ENCODE measurements at places on chromosomes 1 and 21.

- DNase-seq: no peak
Observed at GRCh38 chr21:30126576-30126975, 40.0 kb downstream of the CLDN17 start.

DNA sequence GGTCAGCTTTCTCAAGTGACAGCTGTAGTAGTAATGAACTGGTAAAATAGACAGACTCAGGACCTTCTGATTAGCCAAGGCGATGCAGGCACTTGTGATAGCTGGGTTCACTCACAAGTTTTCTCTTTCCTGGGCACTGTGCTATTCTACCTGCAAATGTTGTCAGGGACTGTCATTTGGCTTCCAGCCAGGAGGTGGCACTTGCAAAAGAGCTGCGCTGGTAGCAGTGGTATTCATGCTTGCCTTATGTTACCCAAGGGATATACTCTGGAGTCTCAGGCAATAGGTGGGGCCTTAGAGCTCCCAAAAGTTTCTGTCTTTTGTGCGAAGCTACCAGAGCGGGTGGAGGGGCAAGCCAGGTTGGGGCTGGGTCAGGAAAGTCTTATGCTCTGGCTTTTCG, 23.5 kb downstream of the IFI44 start:
- no peak for DNase-seq

GRCh38 chr1:44310006-44310405, 45.1 kb downstream of the ERI3 start:
- no peak for DNase-seq

DNA sequence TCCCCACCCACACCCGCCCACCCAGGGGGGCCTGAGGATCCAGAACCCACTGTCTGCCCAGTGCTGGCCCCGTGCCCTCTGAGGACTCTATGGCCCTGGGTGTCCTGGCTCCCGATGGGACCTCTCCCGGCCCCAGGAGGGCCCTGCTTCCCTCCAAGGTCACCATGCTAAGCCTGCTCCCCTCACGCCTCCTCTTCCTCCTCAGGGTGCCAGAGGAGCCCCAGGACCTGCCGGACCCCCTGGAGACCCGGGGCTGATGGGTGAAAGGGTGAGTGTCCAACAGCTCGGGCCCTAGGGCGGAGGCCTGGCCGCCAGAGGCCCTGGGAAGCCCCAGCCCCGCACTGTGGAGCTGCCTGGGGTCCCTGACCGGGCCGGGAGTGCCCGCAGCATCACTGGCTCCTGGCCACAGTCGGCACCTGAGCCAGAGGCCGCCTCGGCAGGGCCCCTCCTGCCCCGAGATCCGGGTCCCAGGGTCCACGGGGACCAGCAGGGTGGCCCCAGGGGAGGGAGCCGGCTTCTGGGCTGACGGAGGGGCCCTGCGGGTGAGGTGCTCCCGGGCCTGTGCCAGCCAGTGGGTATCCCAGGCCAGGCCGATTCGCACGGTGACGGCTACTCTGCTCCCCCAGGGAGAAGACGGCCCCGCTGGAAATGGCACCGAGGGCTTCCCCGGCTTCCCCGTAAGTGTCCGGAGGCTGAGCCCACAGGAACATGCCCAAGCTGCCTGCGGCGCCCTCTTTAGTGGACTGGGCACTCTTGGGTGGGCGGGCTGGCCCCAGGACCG, 16.1 kb downstream of the COL6A1 start:
- DNase-seq: no peak

GRCh38 chr1:177356674-177357435, 186.1 kb downstream of the BRINP2 start:
- DNase-seq: no peak

DNA sequence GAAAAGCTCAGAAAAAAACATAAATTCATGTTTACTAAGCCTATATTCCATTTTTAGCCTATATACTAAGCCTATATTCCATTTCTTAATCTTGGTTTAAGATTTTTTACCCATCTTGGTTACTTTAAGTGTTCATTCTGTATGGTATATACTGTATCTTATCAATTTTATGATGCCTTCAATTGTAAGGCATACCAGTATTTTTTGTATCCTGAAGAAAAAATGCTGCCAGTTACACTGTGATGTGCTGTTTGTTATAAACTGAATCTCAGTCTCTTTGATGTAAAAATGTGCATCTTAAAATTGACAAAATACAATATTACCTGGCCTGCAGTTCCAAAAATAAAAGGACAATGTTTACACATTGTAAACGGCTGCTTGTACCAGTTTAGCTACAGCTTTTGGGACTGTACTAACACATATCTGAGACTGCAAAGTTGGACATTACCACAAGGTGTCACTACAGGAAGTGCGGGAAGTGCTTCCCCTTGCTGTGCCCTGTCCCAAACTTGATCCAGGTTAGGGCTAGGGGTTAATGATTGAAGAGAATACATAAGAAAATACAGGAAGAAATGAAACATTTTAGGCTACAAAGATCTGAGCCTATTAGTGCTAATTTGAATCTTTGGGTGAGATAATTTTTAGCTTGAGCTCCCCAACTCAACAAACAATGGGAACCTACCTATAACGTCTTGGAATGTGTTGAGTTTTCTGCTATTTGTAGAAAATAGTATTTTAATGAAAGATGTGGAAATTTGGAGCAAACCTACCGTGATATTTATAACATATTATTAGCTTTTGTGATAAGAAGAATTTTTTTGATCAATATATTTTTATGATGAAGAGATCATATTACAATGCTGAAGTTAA, 108.9 kb downstream of the LBR start:
- DNase-seq: peak; percentile 54
